Osteocyte (in vitro differentiated cells): ENCODE measurements at places on chromosomes 3 and 15. TPM values are rescaled to one million over a fixed set of nuclear protein-coding genes. Genes with fewer than 3 reads are reported as not detected.

The STAB1 gene
- total RNA-seq = not detected in 2 replicates

- no peak for DNase-seq
- H3K27ac ChIP-seq = no peak overlapping the region
- H3K4me3 ChIP-seq = no peak overlapping the region
- H3K36me3 ChIP-seq = no peaks in the 10 kb centered on the region
- peaks cover 8% of the 10 kb centered on the region for H3K27me3 ChIP-seq
- H3K4me1 ChIP-seq = no peaks in the 10 kb centered on the region
These were observed 134.3 kb downstream of the TIGIT start for GRCh38 chr3:114428044-114428595.

- peaks cover 61% of the 10 kb centered on the region for H3K4me1 ChIP-seq
- DNase-seq = peak; percentile 69
- no peaks in the 10 kb centered on the region for H3K36me3 ChIP-seq
- H3K27me3 ChIP-seq = peaks cover 8% of the 10 kb centered on the region
These were observed 32.6 kb downstream of the ALS2CL start for GRCh38 chr3:46660543-46661523.

GRCh38 chr3:125108833-125109535, 53.2 kb upstream of the HEG1 start:
- H3K4me1 ChIP-seq = peaks cover 49% of the 10 kb centered on the region
- DNase-seq = peak; percentile 30
- peaks cover 2% of the 10 kb centered on the region for H3K36me3 ChIP-seq
- no peaks in the 10 kb centered on the region for H3K27me3 ChIP-seq
- peak overlapping the region; percentile 82 for H3K27ac ChIP-seq
- H3K4me3 ChIP-seq = no peak overlapping the region

DNA sequence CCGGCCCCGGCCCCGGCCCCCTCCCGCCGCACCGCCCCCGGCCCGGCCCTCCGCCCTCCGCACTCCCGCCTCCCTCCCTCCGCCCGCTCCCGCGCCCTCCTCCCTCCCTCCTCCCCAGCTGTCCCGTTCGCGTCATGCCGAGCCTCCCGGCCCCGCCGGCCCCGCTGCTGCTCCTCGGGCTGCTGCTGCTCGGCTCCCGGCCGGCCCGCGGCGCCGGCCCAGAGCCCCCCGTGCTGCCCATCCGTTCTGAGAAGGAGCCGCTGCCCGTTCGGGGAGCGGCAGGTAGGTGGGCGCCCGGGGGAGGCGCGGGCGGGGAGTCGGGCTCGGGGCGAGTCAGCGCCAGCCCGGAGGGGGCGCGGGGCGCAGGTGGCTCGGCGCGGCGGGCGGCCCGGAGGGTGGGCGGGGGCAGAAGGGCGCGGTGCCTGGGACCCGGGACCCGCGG, 352 bp downstream of the CHRD start:
- no peak overlapping the region for H3K4me3 ChIP-seq
- peaks cover 13% of the 10 kb centered on the region for H3K4me1 ChIP-seq
- no peaks in the 10 kb centered on the region for H3K36me3 ChIP-seq
- peaks cover 59% of the 10 kb centered on the region for H3K27me3 ChIP-seq
- no peak overlapping the region for H3K27ac ChIP-seq
- DNase-seq = no peak

The CPA3 gene
- total RNA-seq = not detected in 2 replicates

GRCh38 chr15:43143203-43143941, 10.0 kb downstream of the TMEM62 start:
- no peak overlapping the region for H3K4me3 ChIP-seq
- peaks cover 34% of the 10 kb centered on the region for H3K36me3 ChIP-seq
- no peak overlapping the region for H3K27ac ChIP-seq
- DNase-seq = no peak
- H3K27me3 ChIP-seq = no peaks in the 10 kb centered on the region
- no peaks in the 10 kb centered on the region for H3K4me1 ChIP-seq

The AHSG gene
- not detected in 2 replicates for total RNA-seq

- no peak overlapping the region for H3K27ac ChIP-seq
- no peaks in the 10 kb centered on the region for H3K4me1 ChIP-seq
- DNase-seq = no peak
These were observed 46.0 kb downstream of the RHCG start for GRCh38 chr15:89450076-89451006.

The FAM174B gene
- total RNA-seq = 8.2 and 11.0 TPM in 2 replicates
